ENCODE measurements at places on chromosomes 6 and 20.

DNA sequence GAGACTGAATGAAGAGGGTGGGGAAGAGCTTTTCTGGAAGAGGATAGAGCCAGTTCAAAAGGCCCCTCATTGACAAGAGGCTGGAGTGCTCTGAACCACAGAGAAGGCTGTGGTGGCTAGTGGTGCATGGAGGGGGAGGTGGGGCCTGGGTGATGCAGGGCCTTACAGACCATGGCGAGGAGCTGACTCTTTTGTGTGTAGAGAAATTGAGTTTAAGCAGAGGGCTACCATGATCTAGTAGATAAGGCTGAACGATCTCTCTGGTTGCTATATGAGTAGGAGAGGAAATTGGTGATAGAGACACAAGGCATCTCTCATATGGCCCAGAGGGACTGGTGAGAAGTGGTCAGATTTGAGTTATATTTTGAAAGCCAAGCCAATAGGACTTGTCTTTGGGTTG is 137.6 kb downstream of the UST start:
- no peak for DNase-seq

DNA sequence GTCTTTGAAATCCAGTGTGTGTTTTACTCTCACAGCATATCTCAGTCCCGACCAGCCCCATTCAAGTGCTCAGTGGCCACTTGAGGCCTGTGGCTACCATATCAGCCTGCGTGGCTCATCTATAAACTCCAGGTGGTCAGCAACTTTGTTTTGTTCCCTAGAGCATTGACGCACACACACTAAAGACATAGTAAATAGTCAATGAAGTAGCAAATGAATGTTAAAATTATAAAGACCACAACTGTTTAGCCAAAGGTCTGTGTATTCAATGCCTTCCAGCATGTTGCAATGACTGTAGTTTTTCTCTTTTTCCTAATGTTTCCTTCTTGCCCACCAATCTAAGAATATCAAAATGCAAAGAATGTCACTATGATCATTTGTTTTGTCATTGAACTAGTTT is 238.2 kb upstream of the ZNF217 start:
- DNase-seq = no peak

DNA sequence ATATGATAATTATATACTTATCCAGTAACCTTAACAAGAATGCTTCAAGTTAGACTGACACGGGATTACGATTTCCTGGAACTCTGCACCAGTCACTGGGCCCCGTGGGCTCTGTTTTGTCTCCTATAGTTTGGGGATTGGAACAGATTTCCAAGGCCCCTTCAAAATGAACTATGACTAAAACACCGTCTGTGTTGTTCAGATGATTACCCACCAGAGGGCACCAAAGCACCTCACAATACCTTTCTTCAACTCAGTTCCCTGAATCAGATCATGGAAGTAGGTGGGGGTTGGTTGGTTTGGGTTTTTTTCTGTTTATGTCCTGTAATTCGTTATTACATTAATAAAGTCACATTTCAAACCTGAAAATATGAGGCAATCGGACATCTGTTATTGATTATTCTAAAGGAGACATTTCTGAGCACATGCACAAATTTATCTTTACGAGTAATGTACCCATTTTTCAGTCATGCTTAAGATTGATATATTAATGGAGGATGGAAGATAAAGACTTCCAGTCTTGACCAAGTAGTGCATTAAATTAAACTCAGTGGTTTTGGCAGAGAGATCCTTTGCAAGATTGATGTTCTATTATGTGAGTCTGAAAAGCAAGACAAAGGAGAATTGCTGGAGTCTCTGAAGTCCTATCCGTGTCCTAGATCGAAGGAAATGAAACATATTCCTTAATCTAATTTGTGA is 112.0 kb upstream of the COL21A1 start:
- DNase-seq = peak; percentile 24

DNA sequence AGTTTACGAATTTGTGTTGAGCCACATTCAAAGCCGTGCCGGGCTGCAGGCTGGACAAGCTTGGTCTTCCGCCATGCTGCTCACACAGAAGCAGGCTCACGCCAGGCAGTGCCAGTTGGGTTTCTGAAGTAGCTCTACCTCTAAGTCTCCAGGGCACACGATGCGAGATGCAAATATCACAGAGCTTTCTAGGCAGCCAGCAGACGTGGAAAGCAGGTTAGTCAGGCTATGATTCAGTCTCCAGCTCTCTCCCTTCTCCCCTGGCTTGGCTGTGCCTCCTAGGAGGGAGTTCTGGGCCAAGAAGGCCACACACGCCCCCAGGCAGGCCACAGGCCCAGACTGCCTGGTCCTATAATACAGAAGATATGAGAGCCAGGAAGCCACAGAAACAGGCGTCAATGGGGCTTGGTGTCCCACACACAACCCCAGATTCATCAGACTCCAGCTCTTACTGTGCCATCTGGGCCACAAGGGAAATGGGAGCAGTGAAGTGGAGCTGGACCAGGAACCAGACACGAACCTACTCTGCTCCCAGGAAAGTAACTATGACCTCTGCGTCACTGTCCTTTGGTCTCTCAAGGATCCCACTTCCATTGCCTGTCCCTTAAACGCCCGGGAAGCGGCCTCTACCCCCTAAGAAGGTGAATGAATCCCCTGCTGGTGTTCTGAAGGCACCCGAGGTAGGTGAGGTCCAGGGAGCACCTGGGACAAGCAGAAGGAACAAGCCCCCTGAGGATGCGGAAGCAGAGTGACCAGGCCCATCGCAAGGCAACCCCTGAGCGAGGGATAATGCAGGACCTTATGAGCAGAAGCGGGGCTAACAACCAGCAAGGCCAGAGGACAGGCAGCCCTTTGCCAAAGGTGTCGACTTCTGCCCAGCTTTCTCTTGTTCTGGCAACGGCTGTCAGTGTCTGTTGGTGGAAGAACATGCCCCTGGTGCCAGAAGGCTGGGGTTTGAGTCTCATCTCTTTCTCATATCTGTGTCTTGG is 61.2 kb downstream of the GFOD1 start:
- DNase-seq = no peak

GRCh38 chr6:39143238-39143930 is 28.4 kb upstream of the SAYSD1 start:
- DNase-seq = no peak

GRCh38 chr20:25464501-25465242 is 57.2 kb downstream of the GINS1 start:
- DNase-seq = no peak

GRCh38 chr6:45743028-45743615 is 272.5 kb downstream of the CLIC5 start:
- no peak for DNase-seq

- no peak for DNase-seq
Observed at GRCh38 chr6:38221251-38221650, 401.7 kb downstream of the ZFAND3 start.
